Panc1 (cell line): ENCODE measurements at places on chromosomes 13 and 19.

DNA sequence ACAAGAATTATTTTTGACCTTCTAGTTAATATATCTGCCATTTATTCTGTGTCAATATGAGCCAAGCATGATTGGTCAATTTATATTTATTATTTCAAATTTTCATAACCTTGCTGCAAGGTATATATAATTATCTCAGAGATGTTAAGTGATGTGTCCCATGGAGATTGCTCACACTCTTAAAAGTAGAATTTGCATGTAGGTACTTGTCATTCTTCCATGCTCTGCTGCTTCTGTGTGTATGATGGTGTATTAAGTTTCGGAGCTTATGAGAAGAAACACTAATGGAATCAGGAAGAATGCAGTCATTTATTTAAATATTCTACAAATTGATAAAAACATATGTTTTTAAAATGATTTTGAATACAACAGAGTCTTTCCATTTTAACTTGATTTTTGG is 586.8 kb upstream of the MIR17HG start:
- DNase-seq = no peak

DNA sequence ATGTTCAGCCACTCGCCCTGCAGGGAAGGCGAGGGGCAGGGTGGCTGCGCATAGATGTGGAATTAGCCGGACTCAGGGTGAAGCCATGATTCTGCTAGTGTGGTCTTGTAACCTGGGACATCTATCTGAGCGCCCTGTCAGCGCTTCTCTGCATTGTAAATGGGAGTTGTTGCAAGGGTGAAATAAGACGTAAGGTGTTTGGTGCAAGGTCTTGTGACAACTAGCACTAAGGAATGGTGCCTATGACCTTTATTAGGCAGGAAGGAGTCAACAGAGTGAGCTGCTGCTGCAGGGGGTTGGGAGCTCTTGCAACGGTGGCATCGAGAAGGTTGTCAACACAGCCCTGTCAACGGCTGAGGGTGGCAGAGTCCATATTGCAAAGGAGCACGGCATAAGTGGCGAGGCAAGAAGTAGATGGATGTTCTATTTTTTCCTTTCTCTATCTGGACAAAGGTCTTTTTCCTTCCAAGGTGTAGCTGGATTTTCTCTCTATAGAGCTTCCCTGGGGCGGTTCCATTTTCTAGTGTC is 49.3 kb downstream of the IRS2 start:
- no peak for DNase-seq

DNA sequence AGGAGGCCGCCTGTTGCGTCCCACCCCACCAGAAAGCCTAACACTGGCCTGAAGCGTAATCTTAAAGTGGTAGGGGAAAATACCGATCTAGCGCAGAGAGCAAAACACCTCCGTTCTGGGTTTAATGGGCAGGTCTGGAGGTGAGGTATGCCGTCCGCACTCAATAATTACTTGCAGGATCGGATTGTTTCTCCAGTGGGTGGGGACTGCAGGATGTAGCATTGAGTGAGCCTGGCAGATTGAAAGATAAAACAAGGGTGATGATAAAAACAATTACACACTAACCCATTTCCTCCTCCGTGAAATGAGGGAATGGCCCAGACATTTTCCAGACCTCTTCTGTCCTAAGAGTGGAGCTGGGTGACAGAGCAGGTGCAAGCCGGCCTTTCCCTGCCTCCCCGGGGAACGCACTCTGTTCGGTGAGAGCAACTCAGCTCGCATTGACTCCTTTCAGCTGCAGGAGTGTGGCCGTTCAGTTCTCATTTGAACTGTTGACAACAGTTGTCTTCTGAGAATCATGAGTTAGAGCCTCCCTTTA is 110.2 kb upstream of the DOCK9 start:
- DNase-seq = no peak

GRCh38 chr13:21181671-21182070 is 5.2 kb downstream of the MRPL57 start:
- DNase-seq = no peak
